ENCODE measurements at places on chromosomes 3 and 15.

DNA sequence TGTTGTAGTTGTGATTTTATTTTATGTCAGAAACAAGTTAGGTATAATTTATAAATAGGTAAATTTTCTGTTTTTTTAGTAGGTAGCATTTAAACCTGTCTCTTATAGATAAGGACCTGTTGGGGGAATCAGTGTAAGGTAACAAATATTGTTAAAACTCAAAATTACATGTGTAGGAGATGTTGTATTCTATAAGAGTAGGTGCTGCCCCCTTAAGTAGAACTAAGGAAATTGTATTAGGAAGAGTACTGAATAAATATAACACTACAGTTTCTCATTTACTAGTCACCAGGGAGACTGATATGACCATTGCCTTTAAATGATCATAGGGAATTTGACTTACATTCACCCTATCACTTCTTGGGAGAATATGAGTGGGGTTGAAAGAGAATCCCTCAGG, 31.2 kb downstream of the SLC25A36 start:
- DNase-seq, result no peak

DNA sequence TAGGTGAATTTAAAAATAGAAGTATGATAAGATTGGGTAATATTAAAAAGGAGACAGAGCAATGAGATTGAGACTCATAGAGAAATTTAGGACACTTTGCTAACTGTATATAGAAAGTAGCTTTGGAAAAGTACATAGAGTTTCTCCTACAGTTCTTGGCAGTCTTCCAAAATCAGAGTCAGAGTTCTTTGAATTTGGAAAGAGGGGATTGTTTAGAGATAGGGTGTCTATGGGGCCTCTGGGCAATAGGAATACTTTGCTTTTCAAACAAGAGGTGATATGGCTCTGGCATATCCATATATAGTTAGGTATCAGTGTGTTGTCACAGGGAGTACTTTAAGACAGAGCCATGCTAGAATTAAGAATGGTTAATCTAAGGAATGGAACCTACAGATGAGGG, 477.1 kb upstream of the KCNMB2 start:
- no peak for DNase-seq

- DNase-seq, result no peak
These were observed 79.1 kb downstream of the SMAD6 start for GRCh38 chr15:66780973-66781718.

GRCh38 chr15:67109141-67110034, 44.0 kb downstream of the SMAD3 start:
- no peak for DNase-seq

DNA sequence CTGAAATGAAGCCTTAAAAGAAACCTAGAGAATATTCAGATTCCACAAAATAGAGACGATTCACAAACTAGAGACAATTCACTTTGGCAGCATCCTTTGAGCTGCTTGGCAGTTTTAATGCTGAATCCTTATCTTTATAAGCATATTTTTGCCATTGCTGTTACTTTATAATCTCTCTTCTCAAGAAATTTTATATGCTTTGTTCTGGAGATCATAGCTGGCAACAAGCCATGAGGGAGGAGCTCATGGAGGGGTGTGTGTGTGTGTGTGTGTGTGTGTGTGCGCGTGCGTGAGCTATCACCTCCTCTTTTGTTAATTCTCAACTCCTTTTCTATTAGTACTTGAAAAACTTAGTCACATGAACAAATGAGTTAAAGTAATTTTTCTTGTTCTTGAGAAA, 495.0 kb upstream of the RGMA start:
- DNase-seq, result no peak

DNA sequence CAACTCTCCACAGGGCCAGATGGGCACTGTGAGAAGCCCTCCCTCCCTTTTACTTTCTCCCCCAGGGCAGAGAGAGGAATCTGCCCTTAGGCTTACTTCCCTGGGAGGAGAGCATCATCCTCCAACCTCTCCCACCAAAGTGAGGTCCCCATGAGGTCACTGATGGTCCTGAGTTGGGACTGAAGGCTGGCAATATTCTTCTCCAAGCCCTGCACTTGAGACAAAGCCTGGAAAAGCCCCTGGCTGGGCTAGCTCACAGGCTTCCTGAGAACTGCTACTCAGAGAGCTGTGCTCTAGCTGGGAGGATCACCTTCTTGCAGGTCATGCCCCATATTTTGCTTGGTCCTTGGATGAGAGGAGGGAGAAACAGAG, 110.0 kb upstream of the MEF2A start:
- no peak for DNase-seq

DNA sequence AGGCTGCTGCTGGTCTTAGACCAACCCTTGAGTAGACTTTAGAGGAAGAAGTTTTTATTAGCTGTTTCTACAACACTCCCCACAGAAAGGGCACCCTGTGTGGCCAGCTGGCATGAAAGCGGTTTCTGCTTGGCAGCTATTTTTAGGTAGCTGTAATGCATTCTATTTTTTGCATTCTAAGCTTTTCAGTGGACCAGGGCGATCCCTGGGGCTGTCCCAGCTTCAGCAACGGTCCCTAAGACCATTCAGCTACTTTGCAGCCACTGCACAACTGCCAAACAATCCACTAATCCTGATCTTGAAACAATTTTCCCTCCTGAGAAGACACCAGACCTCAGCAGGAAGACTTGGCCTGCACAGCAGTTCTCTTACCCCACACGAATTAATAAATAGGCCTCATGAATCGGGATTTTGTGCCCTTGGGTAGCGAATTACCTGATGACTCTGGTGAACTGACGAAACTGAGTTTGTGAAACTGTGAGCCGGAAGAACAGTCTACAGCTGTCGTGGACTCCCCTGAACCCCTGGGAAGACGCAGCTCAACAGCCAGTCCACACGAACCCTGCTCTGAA, 14.6 kb upstream of the TFRC start:
- DNase-seq, result no peak

GRCh38 chr3:154872074-154872473, 208.0 kb upstream of the MME start:
- DNase-seq, result no peak

DNA sequence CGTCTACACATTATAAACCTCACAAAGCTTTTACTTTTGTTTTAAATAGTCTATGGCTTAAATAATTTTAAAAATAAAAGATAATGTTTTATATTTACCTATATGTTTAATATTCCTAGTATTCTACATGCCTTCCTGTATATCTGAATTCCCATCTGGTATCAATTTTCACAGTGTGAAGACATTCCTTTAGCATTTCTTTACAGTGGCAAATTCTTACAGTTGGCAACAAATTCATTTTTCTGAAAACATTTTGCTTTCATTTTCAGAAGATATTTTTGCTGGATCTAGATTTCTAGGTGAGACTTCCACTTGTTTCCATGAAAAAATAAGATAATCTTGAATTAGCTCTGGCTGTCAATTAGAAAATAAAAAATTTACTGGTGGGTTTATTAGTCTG, 471.4 kb upstream of the NAALADL2 start:
- DNase-seq, result no peak
